ENCODE measurements at places on chromosomes 4 and X.

DNA sequence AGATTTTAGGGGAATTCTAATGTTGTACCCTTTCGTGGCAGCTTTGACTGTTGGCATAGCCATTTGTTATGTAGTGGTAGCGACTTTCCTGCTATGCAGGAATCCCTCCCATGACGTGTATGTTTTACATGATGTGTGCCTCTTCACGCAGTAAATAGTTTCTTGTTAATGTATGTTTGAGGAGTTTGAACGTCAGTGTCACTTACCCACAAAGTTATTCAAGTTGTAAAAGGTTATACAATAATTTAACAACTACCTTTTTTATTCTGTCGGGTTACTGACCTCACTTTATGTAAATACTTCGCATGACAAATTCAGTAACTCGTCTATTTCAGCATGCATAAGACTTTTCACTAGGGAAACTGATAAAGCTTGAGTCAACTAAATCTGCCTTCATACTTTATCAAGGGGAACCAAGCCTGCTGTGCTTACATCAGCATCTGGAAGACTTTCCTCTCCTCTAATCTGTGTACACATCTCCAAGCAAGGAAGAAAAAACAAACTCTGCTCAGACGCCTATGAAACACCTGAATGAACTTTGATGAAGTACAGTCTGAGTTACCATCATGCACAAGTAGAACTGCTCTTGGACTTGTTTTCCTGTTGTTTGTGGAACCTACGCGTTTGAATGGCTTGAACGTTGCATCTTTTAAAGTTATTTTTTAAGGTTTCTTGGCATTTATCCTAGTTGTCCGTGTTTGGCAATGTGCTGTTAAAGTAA, 61.2 kb downstream of the SLC9A6 start:
- no peak for DNase-seq

DNA sequence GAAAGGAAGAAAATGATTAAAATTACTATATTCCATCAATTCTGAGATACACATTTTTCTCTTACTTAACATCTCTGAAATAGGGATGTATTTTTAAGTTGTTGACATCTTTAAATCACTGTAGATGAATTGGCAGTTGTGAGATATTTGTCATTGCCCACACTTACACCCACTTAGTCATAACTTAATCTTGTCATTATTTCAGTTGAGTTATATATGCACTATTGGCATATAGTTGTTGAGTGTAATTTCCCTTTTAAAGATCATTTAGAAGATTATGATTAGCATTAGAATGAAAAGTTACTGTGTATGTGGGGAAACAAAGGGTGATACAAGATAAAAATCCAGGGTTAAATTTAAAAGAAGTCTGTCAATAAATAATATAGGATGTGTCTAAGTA, 2.2 kb downstream of the AIMP1 start:
- no peak for DNase-seq

DNA sequence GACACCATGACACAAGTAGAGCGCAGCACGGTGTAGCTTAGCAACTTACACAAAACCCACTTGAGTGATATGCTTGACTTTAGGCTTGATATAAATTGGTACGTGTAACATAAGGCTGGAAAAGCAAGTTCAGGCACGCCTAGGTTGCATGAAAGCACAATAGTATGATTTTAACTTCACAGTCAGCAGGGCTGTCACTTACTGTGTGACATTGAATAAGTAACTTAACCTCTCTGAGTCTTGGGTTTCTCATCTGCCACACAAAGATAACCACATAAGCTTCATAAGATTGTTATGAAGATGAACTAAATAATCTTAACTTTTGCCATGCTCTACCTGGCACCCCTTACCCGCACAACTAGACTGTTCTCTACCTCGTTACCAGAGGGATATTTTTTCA, 9.5 kb downstream of the SRD5A3 start:
- DNase-seq: no peak

DNA sequence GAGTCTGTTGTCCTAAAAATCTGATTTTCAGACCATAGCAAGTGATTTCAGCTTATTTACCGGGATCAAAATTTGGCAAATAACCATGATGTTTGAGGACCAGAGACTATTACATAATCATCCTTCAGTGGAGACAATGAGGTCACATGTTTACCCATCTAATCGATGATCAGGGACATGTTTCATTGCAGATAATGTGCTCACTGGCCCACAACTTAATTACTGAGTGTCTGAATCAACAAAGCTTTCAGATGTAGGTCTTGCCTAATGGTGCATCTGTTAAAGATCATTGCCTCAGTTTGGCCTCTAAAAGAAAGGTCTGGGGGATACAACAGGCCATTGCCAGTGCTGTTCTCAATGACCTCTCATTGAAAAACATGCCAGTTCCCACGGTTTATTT, 42.8 kb upstream of the KLHL34 start:
- DNase-seq: no peak

GRCh38 chr4:94426783-94427182, 25.0 kb upstream of the PDLIM5 start:
- DNase-seq: no peak

- DNase-seq: no peak
Observed at GRCh38 chr4:187541666-187542065, 453.9 kb upstream of the ZFP42 start.

DNA sequence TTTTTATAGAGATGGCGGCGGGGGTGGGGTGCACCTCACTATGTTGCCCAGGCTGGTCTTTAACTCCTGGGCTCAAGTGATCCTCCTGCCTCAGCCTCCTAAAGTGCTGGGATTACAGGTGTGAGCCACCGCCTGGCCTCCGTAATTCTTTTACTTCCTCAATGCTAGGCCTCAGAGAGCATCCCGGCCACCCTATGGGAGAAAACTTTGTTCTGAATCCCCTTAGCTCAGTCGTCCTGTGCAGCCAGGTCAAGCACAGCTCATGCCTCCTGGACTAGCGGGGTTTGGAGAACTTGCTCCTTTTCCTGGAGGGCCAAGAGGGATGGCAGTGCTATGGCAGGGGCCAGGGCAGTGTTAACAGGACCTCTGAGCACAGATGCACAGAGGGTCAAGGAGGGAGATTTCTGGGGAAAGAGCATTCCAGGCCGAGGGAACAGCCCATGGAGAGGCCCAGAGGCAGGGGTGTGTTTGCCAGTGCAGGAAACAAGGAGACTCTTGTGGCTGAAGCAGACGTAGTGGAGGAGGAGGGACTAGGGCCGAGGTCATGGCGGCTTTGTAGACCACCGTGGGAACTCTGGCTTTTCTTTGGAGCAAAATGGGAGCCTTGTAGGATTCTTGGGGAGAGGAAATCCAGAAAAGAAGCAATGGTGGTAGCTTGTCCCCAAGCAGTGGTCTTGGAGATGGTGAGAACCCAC, 9.8 kb upstream of the TNIP2 start:
- no peak for DNase-seq

- DNase-seq: no peak
Observed at GRCh38 chr4:113339430-113339813, 290.0 kb downstream of the ANK2 start.

DNA sequence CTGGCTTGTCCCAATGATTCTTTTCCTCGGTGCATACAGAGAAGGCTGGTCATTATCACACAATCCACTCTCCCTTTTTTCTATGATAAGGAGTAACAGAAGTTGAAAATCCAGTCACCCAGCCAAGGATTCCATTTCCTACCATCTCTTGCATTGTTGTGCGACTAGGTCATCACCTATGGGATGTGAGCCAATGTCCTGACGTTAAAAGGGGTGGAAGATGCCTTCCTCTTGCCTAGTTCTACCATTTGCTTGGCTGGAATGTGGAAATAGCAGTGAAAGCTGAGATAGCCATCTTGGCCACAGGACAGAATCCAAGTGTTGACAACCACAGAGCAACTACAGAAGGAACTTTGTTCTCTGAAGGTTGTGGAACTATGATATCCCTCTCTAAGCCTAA, 132.2 kb upstream of the KIT start:
- DNase-seq: no peak

- DNase-seq: no peak
Observed at GRCh38 chr4:74549936-74550335, 105.0 kb downstream of the AREG start.

- DNase-seq: no peak
Observed at GRCh38 chrX:108000751-108001150, 18.6 kb upstream of the TEX13B start.

DNA sequence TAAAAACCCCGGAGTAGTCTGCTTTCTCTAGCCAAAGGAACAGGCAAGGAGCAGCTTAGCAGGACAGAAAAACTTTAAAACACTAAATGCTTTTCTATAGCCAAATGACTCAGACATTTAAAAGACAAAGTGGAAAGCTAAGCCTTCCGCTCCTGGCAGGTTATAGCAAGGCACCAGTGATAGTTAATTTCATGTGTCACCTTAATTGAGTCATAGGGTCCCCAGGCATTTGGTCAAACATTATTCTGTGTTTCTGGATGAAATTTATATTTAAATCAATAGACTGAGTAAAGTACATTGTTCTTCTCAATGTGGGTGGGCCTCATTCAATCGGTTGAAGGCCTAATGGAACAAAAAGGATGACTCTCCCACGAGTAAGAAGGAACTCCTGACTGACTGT, 885.7 kb upstream of the ADGRL3 start:
- DNase-seq: no peak

- no peak for DNase-seq
Observed at GRCh38 chr4:39030725-39031124, 1.5 kb downstream of the TMEM156 start.

- no peak for DNase-seq
Observed at GRCh38 chrX:9864011-9864410, 77.8 kb downstream of the SHROOM2 start.

DNA sequence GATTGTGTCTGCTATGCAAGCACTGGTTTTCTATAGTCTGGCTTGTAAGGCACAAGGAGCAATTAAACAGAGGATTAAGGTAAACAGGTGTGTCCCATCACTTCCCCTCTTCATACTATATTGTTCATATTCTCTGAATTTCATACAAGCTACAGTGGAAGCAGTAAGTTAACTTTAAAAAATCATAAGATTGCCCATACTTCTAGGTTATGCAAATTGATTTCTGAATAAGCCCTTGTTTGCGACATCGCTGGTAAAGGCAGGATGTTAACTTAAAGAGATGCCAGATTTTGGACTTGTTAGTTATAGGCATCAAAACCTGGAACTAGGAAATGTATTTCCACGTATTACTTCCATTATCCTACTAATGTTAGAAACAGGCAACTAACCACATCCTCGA, 1.0 kb upstream of the TMEM131L start:
- no peak for DNase-seq

DNA sequence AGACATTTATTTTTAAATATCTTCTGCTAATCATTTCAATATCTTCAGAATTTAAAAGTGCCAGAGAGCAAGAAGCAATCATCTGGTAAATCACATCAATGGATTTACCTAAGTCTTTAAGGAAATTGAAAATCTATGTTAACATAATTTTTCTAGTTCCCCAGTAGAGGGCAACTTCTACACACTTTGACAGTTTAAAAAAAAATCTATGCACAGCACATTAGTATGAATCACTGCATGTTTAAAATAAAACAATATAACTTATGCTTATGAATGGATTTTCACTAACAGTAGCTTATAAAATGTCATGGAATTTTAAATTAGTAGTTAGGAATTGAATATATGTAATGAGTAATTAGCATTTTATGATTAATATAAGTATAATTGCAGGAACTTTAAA, 126.5 kb downstream of the REELD1 start:
- peak; percentile 13 for DNase-seq

DNA sequence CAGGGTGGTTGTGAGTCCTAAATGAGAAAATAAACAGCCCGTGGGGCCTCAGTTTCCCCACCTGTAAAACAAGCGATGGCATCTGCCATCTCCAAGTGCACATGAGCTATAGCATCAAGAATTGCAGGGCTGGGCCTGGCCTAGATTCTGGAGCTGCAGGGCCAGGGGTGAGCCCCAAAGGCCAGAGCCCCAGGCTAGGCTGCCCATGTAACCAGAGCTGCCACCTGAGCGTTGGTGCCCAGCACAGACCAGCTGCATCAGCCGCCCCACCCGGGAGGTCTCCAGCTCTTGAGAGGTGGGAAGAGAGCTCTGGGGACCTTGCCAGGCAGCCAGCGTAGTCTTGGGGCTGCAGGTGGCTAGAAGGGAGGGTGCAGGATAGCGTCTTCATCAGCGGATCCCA, 27.0 kb upstream of the GPR78 start:
- DNase-seq: no peak

DNA sequence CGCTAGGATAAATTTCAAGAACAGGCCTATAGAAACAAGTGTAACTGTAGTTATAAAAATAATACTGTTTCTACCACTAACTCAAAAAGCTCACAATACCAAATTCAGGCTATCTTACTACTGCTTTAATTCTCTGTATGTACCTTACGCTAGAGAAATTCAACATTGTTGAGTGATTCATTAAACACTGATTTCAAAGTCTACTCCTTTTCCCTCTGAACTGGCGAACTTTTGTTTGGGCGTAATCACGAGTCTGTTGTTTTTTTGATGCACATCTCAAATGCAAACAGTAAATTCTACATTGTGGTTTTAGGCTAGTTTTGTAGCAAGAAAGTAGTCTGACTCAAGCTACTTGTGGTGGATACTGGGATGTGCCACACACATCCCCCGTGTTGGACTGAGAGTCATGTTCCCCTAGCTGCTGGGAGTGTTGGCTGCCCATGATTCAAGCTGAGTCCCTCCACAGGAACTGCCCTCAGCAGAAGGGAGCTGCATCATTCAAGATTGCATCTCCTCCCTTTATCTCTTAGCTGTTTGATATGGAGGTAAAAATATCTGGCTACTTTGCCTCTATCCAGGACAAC, 406.1 kb downstream of the RAPGEF2 start:
- DNase-seq: no peak

- DNase-seq: no peak
Observed at GRCh38 chr4:34633241-34633640, 1611.1 kb downstream of the ARAP2 start.

DNA sequence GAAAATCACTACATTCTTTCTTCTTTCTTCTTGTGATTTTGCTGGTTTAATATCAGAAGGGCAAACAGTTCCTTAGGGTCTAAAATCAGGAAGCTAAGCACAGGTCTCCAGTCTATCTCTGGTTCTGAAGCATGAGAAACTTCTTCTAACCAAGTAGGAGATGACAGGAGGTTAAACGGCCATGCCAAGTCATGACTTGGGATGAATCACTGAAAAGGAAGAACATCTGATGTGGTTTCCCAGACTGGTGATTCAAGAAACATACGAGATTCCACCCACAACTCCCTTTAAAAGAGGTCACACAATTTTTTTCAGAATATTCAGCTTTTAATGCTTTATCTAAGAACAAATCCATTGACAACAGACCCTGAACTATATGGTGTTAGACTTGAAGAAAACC, 684.0 kb upstream of the PRKX start:
- no peak for DNase-seq

- no peak for DNase-seq
Observed at GRCh38 chr4:150268444-150268843, 190.2 kb downstream of the DCLK2 start.

DNA sequence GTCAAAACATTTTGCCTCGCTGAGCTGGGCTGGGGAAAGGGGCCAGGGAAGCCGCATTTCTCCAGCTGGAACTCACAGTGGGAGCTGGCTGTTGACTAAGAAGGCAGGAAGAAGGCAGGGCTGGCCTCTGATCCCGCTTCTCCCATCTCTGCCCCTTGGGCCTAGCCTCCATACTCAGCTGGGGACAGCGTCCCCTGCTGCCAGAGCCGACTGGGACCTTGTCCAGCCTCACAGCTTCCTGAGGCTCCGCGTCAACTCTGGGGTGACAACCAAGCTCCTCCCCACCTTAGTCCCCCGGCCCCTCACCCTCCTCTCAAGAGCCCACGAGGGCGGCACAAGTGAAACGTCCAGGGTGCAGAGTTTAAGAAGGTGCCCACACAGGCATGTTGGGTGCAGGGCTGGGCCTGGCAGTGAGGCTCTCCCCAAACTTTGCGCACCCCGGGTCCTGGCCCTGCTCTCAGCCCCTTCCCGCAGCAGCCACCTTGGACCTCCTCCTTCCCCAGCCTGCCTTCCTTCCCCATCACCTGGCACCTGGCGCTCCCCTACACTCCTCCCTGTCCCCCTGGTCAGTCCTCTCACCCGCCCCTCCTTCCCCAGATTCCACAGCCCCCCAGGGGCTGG, 100.8 kb downstream of the PSAPL1 start:
- no peak for DNase-seq
